ENCODE measurements at places on chromosomes 12 and 14.

DNA sequence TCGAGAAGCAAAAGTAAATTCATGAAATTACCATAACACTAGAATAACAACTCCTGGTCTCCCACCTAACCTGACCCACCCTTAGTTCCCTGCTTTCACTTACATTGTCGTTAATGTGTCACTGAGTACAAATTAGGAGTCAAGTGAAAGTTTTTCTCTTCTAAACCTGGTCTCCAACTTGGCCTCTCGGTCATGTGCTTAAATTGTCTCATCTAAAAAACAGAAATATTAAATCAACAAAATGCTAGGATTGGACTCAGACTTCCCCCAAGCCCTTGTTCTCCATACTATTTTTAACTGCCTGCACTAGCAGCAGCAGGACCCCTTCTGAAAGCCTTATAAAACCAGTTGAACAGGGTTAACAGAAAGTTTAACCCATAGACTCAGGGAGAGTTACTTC, 1.8 kb upstream of the BTG1 start:
- no peak for DNase-seq

- no peak for DNase-seq
Measured at GRCh38 chr12:765840-766239, 13.5 kb downstream of the WNK1 start.

DNA sequence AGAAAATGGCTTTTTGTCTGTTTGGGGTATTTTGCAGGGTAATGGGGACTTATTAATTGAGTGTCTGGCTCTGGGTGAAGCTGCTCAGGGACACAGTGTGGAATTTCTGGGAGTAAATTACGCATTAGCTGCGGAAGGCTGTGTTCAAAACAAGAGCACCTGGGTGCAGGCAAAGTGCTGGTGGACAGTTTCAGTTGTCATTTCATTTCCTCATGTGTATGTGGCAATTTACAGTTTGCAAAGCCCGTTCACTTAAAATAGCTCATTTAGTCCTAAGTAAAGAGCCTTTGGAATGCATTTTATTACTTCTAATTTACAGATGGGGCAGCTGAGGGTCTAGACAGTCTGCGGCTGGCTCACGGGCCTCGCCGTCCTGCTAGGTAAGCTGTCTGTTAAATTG, 546.8 kb downstream of the BCL11B start:
- no peak for DNase-seq

DNA sequence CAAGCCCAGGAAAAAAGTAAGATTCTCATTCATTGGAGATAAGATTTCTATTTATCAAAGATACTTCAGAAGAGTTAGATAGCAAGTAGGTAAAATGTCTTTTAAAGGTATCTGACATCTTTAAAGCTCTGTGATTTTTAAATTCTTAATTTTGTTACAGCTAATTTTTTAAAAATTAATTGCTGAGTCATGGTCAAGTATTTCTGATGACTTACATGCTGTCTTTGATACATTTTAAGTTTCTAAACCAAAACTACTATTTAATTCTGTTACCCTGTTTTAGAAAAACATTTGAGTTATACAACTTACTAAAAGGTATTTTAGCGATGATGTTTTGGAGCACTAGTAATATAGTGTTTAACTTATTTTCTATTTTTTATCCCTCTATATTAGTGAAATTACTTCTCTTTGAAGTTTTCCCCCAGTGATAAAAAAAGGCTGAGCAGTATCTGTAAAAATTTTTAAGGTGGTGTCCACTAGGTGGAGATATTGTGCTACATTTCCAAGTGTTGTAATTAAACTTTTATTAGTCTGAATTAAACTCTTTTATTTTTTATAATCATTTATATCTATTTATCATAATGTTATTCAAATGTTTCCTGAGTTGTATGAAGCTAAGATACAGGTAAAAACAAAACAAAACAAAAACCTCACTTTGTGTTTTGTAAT, 11.5 kb downstream of the ALG10 start:
- no peak for DNase-seq

DNA sequence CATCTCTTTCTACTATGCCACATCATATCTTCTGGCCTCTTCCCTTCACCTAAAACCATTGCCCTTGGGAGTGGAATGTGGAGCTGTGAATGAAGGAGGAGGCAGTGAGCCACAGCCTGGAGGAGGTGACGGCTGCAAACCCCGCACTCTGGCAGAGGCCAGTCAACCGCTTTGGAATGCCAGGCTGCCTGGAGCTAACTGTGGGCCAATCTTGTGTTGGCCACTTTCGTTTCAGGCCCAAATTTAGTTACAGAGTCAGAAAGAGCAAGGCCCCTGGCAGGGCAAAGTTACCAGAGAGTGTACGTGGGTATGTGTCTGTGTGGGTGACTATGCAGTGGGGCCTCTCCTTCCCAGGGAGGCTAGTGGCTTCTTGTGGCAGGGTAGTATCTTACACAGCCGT, 40.1 kb downstream of the CACNA1C start:
- no peak for DNase-seq

DNA sequence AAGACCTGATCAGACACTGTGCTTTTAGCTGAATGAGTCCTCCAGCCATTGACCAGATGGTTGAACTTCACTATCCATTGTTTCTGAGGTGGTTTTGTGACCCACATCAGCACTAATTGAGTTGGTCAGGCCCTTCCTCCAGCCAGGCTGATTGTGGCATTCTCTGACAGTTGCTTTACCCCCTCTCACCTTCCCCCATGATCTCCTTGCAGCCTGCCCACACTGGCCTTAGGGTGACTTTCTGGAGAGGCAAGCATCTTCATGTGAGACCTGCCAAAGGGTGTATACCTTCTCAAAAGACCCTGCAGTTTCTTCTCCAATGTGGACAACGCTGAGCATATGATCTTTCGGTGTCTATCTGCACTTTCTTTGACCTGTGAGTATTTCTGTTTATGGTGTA, 83.9 kb downstream of the GPATCH2L start:
- DNase-seq, result no peak

DNA sequence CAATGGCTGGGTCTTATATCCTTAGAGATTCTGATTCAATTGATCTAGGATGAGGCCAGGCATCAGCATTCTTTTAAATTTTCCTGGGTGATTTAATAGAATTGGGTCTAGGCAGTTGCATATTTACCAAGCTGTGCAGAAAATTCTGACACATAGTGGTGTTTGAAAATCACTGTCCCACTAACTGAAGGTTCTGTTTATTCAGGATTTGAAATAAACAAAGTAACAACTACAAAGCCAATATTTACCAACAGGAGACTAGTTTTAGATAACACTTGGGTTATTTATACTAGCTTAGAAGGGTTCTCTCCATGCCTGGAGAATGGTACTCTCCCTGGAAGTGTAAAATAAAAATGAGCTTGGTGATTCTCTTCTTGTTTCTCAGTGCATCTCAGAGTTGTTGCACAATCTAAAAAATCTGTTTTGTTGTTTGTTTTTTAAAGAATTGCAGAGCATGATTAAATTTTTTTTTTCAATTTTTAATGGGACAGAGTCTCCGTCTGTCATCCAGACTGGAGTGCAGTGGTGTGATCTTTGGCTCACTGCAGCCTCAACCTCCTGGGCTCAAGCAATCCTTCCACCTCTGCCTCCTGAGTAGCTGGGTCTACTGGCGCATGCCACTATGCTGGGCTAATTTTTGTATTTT, 16.9 kb downstream of the BEST3 start:
- no peak for DNase-seq

DNA sequence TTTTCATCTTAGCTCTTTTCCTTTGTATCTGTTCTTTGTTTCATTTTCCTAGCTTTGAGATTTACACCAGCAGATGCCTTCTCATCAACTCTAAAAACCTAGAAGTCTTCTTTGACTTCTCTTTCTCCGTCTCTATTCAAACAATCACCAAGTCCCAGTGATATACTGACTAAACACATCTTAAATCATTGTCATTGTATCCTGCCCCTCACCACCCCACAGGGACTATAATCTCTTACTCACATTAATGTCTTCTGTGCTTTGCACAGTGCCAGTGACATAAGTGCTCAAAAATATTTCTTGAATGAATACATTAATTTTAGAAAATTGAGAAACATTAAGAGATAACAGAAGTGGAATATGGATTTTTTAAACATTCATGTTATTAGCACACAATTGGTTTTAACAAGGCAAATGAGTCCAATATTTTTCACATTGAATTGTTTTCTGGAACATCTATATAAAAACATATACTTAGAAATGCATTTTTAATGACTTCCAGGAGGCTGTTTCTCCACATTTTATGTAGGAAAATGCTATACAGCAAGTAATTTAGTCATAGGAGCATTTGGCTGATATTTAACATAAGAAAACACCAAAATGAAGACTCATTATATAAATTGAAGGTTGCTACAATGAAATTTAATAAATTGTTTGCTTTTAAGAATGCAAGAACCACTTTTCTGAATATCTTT, 472.8 kb upstream of the PRICKLE1 start:
- DNase-seq, result no peak

GRCh38 chr14:93186466-93186865, 1.3 kb downstream of the LYSET start:
- DNase-seq, result no peak

DNA sequence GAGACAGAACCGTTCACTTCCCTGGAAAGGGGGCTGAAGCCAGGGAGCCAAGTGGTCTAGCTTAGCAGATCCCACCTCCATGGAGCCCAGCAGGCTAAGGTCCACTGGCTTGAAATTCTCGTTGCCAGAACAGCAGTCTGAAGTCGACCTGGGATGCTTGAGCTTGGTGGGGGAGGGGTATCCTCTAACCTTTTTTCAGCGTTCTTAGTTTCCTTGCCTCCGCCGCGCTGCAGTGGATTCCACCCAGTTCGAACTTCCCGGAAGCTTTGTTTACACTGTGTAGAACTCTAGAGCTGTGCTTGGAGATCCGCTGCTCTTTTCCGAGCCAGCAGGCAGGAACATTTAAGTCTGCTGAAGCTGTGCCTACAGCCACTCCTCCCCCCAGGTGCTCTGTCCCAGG, 45.2 kb upstream of the FKBP4 start:
- DNase-seq, result no peak

- DNase-seq, result no peak
Measured at GRCh38 chr14:103199124-103199523, 75.9 kb downstream of the TNFAIP2 start.

DNA sequence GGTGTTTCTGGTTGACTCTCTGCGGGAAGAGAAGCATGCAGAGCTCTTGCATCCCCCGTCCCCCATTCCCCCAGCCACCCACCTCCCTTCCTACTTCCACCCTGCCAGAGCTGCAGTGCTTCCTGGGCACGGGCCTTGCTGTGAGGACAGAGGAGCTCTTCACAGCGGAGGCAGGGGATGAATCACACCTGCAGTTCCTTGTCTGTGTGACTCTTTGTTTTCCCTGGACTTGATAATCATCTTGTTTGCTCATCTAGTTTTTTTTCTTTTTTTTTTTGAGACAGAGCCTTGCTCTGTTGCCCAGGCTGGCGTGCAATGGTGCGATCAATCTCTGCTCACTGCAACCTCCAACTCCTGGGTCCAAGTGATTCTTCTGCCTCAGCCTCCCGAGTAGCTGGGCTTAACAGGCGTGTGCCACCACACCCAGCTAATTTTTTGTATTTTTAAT, 27.8 kb downstream of the ANKRD9 start:
- DNase-seq, result no peak

- no peak for DNase-seq
Measured at GRCh38 chr12:82130762-82131161, 227.4 kb downstream of the CCDC59 start.

GRCh38 chr12:1474574-1475153, 119.7 kb downstream of the FBXL14 start:
- DNase-seq, result no peak

DNA sequence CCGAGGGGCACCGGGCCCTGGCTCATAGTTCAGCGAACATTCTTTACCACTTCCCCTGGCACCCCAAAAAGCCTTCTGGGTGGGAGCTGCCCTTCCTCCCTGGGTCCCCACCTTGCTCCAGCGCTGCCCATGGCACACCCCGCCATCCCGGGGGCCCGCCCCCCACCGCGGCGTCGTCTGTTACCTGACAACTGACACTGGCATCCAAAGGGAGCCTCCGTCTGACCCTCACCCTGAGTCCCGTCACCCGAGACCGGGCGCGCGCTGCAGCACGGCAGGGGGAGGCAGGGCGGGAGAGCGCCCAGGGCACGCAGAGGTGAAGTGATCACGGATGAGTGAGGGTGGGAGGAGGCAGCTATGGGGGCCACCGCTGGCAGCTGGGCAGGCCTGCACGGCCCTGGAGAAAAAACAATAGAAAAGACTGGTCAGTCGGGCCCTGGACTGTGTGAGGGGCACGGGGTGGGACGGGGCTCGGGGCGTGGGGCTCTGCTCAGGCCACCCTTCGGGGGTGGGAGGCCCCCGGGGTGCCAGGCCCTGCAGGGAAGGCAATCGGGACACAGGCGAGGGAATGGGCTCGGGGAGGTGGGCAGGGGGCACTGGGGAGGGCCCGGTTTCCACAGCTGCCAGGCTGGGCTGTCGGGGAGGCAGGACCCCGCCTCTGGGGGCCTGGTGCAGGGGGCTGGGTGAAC, 40.7 kb downstream of the BCL11B start:
- DNase-seq, result no peak

DNA sequence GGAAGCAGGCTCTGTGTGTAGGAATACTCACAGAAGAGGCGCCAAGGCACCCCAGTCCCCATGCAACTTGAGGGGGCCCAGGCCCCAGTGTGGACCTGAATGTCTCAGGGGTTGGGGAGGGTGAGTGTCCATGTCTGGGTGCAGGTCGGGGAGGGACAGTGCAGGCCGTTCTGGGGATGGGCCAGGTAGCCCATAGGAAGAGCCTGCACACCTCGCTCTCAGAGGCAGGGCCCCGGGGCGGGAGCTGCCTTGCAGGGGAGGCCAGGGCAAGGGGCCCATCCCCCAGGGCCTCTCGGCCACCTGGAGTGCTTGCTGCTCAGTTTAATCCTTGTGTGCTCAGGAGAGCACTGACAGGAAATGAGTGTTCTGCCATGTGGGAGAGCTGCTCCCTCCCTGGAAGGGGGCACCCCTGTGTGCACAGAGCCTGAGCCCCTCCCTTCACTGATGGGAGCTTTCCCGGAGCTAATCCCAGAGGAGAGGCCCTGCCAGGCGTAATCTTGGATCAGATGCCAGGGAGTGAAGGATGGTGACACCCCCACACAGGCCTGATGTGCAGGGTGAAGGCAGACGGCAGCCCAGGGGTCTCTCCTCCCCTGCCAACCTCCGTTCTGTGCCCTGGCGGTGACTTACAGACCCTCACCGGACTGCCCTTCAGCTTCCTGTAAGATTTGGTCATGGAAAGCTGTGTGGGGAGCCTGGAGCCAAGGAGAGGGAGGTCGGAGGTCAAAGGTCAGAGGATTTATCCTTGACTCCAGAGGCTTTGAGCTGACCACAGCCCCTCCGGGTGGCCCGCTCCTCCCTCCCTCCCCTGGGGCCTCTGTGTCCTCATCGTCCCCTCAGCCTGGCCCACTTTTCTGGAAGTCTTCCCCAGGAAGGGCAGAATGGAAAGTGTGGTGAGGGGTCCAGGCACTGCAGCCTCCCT, 24.4 kb upstream of the FBRSL1 start:
- DNase-seq, result no peak

Measured in GM12891 (cell line).